H9 (cell line): ENCODE measurements at places on chromosomes 4 and X. TPM values are rescaled to one million over a fixed set of nuclear protein-coding genes. Genes with fewer than 3 reads are reported as not detected.

VCX3B gene
- total RNA-seq: not detected in 2 replicates

SPANXN4 gene
- not detected in 2 replicates for total RNA-seq

HERC6 gene
- 8.2 and 8.3 TPM in 2 replicates for total RNA-seq

SYNPO2 gene
- total RNA-seq: 1.1 and 1.2 TPM in 2 replicates

GPR119 gene
- not detected in 2 replicates for total RNA-seq

DNA sequence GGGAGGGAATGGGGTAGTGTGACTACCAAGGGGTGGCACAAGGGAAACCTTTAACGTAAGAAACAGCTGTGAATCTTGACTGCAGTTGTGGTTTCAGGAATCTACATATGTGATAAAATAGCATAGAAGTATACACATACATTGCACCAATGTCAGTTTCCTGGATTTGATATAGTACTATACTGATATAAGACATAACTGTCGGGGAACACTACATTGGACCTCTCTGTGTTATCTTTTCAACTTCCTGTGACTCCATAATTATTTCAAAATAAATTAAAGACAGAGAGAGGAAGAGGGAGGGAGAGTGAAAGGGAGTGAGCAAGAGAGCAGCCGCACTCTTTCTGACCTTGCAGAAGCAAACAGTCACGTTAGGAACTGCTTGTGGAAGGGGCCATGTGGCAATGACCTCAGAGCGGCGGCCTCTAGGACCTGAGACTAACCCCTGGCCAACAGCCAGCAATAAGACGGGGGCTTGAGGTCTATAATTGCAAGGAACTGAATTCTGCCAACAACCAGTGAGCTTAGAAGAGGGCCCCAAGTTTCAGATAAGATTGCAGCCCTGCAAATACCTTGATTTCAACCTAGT is 47.4 kb downstream of the NALF2 start:
- no peak for DNase-seq

DNA sequence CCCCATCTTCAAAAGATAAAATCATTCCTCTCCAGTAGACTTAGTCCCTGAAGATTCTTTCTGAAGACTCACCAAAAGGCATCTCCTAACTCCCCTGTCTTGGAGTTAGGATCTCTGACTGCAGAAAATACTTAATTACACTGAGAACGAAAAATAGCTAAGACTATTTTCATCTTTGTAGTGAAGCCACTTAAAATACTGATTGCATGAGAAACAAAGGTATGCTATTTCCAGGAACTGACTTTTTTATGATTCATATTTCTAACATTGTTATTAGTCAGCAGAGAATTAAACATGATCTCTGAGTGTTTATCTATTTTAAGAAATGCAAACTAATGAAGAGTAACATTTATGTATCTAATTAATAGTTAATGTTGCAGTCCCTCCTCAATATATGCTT is 71.8 kb upstream of the NR3C2 start:
- DNase-seq: no peak

DNA sequence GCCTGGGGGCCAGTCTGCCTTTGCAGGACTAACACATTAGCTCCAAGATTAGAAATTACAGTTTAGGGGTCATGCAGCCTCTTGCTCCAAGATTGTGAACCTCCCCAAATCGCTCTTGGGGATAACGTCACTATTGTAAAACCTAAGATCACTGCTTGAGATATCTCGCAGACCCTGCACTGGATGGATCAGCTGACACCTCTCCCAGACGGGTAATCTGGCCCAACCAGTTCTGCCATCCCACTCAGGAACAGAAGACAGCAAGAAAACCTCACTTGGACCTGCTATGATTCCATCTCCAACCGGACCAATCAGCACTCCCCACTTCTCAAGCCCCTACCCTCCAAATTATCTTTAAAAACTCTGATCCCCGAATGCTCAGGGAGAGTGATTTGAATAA is 431.2 kb downstream of the GPM6A start:
- DNase-seq: no peak

DNA sequence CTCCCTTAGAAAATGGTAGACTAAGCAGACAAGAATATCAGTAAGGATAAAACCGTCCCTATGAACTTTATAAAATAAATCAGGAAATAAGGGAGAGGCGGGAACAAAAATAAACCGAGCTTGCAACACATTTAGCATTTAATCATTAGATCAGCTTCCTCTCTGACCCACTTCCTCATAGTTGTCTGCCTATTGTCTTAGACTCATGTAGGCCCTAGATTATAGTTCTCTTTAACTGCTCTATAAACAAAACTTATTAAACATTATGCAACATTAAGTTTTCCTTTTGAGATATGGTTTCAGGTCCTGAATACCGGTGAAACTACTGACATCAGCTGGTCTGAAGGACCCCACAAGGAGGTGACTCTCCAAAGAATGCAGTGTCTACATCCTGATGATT is 15.8 kb upstream of the SRD5A3 start:
- DNase-seq: no peak

DNA sequence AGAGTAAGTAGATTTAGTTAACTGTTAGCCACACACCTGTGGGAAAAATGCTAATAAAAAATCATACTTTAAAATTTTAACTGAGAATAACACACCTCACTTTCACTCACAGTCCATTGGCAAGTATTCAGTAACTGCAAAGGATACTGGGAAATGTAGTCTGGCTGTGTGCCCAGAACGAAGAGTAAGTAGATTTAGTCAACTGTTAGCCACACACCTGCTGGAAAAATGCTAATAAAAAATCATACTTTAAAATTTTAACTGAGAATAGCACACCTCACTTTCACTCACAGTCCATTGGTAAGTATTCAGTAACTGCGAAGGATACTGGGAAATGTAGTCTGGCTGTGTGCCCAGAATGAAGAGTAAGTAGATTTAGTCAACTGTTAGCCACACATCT is 178.4 kb upstream of the NWD2 start:
- DNase-seq: no peak

DNA sequence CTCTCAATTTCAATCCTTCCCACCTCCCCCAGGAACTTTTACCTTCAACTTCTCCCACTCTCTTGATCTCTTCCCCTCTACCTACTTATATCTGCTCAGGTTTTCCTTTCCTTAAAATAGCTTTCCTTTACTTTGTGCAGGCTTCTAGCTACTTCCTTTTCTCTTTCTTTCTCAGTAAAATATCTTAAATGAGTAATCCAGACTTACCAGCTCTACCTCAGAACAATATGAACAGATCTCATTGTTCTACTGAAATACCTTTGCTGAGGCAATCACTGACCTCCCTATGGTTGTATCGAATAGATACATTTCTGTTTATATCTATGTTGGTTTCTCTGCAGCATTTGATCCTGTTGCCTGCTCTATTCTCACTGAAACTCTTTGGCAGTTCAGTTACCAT is 86.7 kb upstream of the WDR44 start:
- DNase-seq: no peak
